ENCODE measurements at places on chromosomes 11 and 22.
A peak's percentile ranks its signal among the peaks of the same experiment; 100 is the strongest.

DNA sequence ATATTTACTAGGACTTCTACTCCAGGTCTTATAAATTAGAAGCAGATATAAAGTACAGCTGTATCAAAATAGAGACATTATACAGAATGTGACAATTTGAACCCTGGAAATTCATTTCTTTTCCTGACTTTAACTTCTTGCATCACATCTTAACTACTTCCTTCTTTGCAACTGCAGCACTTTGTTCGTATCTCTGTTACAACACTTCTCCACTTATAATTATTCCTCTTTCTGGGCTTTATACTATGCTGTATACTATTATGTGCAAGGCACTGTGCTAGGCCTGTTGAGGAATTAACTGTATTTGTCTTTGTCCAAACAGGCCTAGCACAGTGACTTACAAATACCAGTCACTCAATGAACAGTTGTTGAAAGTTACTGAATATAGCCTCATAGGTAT is 1.8 kb upstream of the SLC36A4 start:
- no peak for DNase-seq

DNA sequence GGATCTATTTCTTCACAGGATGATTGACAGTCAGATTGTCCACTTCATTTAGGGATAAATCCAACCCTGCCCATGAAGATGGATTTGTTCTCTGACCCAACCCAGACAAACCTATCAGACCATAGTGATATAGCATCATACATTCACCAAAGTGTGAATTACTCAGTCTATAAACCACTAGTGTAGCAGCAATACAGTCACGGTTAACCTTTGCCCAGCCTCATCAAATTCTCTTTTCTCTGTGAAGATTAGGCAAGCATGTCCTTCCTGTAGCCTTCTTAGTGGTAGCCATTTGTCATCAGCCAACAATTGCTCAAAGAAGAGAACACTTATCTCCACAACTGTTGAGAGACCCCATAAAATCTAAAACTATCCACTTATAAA is 14.4 kb upstream of the BIRC2 start:
- DNase-seq = no peak

GRCh38 chr11:34502949-34503348 is 10.6 kb downstream of the ELF5 start:
- peak; percentile 22 for DNase-seq

GRCh38 chr22:43819931-43820640 is 8.0 kb upstream of the EFCAB6 start:
- DNase-seq = no peak

DNA sequence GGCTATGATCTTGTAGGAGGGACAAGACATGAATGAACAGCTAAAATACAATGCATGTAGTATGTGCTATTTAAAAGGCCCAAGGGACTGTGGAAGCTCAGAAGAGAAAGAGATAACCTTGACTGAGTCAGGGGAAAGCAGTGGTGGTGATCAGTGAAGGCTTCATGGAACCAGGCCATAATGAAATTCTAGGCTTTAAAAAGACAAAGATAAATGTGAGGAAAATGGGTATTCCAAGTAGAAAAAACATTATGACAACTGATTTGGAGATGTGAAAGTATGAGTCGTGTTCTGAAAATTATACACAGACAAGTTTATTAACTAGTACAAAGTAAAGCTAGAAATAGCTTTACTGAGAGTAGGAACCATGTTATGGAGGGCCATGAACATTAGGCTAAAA is 189.8 kb downstream of the SOX6 start:
- DNase-seq = no peak

DNA sequence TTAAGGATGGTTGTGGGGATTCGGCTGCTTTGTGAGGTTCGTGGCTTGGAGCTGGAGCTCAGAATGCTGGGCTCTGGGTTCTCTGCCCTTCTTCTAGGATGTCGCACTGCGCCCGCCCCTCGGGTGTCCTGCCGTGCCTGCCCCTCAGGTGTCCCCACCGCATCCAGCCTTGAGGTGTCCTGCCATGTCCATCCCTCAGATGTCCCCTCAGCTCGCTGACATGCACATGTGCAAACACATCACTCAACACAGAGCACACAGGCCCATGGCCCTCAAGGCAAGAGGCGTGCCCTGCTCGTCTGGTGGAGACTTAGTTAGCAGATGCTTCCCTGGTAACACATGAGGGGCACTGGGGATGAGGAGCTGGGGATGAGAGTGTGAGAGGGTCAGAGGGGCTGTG is 359.3 kb downstream of the TBC1D22A start:
- DNase-seq = no peak

GRCh38 chr11:123505546-123506299 is 75.7 kb downstream of the GRAMD1B start:
- no peak for DNase-seq

- DNase-seq = no peak
Observed at GRCh38 chr11:78497293-78497692, 77.4 kb downstream of the NARS2 start.

- no peak for DNase-seq
Observed at GRCh38 chr22:26922806-26923205, 265.4 kb downstream of the MIAT start.

- no peak for DNase-seq
Observed at GRCh38 chr11:111105566-111105965, 140.0 kb upstream of the POU2AF2 start.

DNA sequence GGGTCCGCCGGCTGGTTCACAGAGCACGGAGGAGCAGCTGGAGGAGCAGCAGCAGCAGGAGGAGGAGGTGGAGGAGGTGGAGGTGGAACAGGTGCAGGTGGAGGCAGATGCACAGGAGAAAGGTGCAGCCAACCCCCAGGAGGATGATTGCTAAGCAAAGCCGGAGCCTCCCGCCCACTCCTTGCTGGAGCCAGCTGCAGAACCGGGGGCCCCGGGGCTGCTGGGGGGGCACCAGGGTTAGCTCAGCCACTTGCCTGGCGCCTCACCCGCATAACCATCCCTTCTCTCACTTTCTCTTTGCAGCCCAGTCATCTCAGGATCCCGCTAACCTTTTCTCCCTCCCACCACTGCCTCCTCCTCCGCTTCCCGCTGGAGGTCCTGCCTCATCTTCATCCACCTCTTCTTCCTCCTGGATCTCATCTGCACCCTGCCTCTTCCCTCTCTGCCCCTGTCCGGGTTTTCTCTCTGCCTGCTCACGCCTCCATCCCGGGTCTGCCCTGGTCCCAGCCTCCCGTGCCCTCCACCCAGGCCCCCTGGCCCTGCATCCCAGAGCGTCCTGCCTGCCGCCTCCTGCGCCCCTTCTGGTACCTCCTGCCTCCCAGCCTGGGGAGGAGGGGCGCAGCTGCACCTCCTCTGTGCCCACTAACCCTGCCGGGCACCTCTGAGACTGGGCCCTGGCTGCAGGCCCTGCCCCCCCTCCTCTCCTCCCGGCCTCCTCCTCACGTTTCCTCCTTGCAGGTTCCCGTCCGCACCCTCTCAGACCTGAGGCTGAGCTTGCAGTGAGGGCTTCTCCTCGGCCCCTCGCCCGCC is 9.5 kb downstream of the KCTD17 start:
- DNase-seq = no peak

- DNase-seq = peak; percentile 16
Observed at GRCh38 chr11:65182258-65183170, 786 bp downstream of the CAPN1 start.

- no peak for DNase-seq
Observed at GRCh38 chr11:116530705-116531104, 242.1 kb downstream of the BUD13 start.

GRCh38 chr22:33109514-33110430 is 51.6 kb upstream of the SYN3 start:
- DNase-seq = no peak

DNA sequence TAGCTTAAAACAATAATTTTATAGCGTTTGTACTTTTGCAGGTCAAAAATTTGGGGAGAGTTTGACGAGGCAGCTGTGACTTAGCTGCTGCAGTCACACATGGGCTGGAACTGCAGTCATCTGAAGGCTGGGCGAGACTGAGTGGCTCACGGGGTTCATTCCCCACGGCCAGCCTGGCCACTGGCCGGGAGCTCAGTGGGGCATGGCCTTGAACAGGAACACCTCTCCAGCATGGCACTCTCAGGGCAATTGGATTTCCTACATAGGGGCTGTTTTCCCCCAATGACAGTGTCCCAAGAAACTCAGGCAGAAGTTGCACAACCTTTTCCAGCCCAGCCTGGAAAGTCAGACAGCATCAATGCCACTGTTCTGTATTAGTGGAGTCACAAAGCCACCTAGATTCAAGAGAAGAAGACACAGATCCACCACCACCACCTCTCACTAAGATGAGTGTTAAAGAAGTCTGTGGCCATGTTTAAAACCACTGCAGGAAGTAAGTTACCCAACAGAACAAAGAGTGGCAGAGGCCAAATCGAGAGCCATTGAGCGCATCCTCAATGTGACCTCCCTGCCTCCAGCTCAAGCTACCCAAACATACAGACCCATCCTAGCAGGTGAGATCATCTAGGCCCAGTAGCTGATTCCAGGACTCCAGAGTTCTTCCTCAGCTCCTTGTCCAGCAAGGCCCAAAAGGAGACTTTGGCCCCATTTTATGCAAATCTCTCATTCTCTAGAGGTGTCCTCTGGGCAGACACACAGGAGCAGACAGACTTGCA is 618.7 kb upstream of the CADM1 start:
- no peak for DNase-seq

DNA sequence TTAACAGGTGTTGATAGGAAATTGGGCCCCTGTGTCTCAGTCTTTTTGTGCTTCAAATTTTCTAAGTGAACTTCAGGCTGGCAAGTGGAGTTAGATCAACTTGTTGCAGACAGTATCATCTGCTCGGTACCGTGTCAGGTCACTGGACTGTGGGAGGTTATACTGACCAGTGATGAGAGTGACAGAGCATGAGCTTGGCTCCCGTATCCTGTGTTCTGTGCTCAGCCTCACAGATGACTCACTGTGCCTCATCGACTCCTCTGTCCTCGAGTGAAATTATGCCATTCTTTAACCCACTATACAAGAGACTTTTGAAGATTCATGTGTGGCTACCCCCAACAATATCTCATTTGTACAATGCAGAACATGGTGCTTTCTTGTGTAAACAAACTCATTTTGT is 7.9 kb downstream of the GRAP2 start:
- DNase-seq = peak; percentile 34

DNA sequence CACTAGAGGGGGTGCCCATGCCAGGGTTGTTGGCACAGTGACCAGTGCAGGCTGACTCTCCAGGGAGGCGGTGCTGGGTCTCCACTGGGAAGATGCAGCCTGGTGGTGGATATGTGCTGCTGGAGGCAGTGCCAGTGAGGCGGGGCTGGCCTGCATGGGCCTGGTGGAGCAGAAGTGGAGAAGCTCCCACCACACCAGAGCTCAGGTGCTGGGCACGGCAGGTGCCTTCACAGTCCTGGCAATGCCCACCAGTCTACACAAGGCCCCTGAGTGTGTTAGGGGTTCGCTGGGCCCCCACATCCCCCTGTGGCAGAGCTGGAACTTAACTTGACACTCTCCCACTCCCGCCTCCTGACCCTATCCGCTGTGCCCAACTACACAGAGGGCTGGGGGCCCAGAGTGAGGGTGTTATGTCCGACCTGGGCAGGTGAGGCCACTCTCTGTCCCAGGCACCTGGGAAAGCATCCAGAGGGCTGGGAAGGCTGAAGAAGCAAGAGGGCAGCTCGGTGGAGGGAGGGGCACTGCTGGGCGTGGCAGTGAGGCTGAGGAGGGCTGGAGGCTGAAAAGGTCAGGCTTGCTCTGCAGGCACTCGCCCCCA is 102.4 kb upstream of the B3GAT1 start:
- no peak for DNase-seq

- no peak for DNase-seq
Observed at GRCh38 chr11:122399375-122399774, 256.1 kb upstream of the UBASH3B start.

GRCh38 chr11:6602096-6602940 is 1.1 kb downstream of the RRP8 start:
- DNase-seq = no peak

GRCh38 chr11:83249972-83250593 is 36.1 kb downstream of the CCDC90B start:
- peak; percentile 40 for DNase-seq

- no peak for DNase-seq
Observed at GRCh38 chr11:28939381-28939780, 831.2 kb downstream of the METTL15 start.

- DNase-seq = no peak
Observed at GRCh38 chr22:40605761-40606160, 30.8 kb downstream of the MRTFA start.

DNA sequence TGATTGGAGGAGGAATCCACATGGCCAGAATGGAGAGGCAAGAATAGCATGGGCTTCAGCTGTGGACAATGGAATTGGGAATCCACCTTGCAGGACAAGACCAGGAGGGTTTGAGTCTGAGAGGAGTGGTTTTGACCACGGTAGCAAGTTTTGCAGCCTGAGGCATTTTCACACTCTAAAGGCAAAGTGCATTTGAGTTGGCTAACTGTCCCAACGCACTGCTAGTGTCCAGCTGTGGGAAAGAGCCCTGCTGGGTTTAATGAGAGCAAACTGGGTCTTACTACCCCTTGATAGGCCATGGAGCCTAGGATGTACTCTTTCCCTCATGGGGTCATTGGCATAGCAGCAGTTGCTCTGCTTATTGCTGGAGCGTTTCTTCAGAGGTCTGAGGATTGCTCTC is at the start of gene OR5B2:
TSS of gene OR5B2 (minus strand) at position 101 of the 400 bp plus-strand sequence. CDS start 4,860 bp downstream, outside the sequence.
- no peak for DNase-seq

DNA sequence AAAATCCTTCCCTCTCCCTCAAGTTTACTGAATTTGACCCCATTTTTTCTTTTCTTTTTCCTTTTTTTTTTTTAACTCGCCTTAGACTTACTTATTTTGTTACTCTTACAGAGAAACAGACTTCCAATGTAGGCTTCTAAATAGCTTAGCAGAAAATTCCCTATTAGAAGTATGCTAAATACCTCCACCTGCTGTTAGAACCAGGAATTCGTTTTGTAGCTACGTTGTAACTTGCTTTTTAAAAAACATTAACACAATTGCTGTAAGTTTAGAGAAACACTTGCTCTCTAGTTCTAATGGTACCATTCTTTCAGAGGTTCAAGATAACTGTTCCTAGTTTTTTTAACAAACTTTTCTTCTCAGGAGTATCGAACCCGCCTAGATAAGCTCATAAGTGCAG is 324.2 kb downstream of the DCDC1 start:
- DNase-seq = no peak

GRCh38 chr11:36333897-36334296 is 37.8 kb downstream of the PRR5L start:
- DNase-seq = peak; percentile 40

DNA sequence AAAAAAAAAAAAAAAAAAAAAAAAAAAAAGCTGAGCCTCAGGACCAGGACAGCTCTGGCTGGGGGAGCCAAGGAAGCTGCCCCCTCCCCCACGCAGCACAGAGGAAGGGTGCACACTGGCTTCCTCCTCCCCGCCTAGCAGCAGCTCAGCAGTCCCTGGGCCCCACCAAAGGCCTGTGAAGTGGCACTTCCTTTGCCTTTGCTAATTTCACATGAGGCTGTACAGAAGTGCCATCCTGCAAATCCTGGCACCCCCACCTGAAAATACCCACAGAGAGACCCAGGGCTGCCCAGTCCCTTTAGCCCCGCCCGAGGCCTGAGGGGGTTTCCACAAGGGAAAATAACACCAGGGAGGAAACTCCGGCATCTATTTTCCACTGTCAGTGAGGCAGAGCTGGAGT is 3.9 kb downstream of the RHOG start:
- no peak for DNase-seq

GRCh38 chr11:132330515-132330914 is 960.1 kb downstream of the NTM start:
- no peak for DNase-seq

Measured in HCEC 1CT (cell line).